ENCODE measurements at places on chromosomes 11 and 22.

DNA sequence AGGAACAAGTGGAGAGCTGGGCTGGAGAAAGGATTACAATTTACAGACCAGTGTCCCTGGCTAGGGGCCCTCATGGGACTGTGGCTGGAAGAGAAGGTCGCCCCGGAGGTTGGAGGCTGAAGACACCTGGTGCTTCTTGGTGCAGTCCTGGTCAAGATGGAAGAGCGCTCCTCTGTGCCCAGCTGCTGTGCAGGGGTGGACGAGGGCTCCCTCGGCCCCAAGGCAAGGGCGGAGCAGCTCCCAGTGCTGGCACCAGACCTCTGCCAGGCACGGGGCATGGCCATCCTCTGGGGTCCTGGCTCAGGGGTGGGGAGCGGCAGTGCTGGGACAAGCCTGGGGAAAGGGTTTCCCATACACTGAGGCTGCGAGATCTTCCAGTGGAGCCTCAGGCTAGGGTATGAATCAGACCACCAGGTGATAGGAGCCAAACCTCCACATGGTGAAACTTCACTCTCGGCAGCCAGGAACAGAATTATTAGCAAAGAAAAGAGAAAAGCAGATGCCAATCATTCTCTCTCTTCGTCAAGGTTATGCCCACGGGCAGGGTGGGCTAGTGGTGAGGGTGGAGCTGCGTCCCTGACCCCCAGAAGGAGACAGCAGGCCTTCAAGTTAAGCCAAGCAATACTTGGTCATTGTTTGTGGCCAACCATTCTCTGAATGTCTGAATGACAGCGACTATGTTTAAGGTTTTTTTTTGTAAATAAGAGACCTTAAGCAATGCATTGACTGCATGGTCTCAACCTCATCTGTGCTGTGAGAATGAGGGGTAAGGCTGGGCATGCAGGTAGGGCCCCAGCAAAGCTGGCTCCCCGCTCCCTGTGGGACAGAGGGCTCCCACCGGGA lies 32.1 kb downstream of the PPM1F start:
- no peak for DNase-seq

DNA sequence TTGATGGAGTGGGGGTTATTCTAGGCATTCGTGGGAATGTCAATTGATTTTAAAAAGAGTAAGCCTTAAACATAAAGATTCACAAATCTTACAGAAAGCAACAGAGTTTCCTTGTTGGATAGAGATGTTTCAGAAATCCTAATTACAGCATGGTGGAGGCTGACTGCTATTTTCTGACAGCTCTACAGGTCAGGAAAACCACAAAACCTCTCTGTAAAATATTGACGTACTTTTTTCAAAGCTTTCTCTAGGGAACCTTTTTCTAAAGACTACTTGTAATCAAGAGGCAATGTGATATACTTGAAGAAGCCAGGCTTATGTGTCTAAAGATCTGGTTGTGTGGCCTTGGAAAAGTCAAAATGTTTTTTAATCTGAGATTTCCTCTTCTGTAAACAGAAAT lies 9.1 kb upstream of the OR8B8 start:
- DNase-seq: no peak

- no peak for DNase-seq
These were observed 16.5 kb downstream of the ZBTB16 start for GRCh38 chr11:114075891-114076441.

- no peak for DNase-seq
These were observed 39.4 kb downstream of the MICAL2 start for GRCh38 chr11:12149672-12150225.

- DNase-seq: no peak
These were observed 317.6 kb downstream of the TBC1D22A start for GRCh38 chr22:47080100-47080499.
